ENCODE measurements at places on chromosomes 7 and 10.

GRCh38 chr10:31606841-31607240 is 287.8 kb downstream of the ZEB1 start:
- DNase-seq = no peak

- DNase-seq = no peak
Observed at GRCh38 chr7:117912421-117912820, 39.2 kb upstream of the CTTNBP2 start.

DNA sequence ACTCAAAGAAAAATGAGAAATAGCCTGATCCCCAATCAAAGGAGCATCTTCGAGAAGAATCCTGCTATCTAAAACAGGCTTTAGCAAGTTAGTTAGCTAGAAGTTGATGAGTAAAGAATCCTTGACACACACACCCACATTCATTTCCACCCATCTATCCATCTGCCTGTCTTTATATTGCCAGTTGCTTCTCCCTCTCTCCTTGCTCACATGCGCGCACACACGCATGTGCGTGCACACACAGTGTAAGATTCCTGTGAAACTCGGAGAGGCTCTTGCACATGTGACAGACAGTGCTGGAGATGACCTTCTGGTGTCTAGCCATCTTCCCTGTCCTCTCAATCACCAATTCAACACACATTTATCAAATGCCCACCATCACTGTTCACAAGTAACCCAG is 393.3 kb downstream of the PLXNA4 start:
- DNase-seq = no peak

DNA sequence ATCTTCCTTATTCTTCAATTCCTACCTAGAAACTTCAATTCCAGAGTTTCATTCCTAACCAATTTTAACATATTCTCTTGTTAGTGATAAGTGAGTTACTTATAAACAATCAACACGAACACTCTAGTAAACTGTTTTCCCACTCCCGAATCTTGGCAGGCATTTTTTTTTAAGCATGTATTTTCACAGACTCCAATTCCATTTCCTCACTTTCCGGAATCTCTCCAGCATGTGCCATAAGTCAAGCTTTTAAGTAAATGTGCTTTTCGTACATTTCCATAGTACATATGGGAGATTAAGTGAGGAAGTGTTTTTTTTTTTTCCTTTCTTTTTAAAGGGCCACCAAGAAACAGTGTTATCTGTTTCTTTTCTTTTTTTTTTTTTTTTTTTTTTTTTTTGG is 89.1 kb downstream of the FGFR2 start:
- no peak for DNase-seq

DNA sequence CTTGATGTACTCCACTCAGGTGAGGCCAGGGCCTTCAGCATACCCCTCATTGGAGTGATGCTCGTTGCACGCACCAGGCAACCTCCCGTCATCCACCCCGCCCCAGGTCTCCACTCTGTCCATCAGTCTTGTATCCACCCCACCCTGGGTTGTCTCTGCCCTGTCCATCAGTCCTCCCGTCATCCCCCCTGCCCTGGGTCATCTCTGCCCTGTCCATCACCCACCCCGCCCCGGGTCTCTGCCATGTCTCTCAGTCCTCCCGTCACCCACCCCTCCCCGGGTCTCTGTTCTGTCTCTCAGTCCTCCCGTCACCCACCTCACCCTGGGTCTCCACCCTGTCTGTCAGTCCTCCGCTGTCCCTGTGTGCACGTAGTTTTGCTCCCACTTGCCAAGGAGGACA is 59.9 kb downstream of the WDR37 start:
- no peak for DNase-seq

Measured in stimulated activated CD4-positive, alpha-beta T cell treated with anti-CD3 and anti-CD28 coated beads, Interleukin-15, amount 100 ng/mL, for 1 hour (primary cell).